ENCODE measurements at places on chromosomes 6 and 20.

DNA sequence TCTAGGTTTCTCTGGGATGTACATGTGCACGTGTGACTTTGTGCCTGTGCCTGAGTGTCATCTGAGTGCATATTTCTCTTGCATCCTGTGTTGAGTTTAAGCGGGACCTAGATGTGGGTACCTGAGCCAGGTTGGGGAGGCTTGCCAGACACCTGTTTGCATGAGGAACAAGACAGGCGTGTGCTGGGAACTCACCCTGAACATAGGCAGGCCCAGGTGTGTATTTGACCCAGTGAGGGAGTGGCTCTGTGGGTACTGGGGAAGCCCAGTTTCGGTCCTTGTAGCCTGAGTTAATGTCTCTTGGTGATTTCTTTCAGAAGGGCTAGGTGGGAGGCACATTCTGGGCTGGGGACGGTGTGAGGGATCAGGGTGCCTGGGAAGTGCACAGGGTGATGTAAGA, 98.6 kb downstream of the TMEM170B start:
- no peak for DNase-seq

DNA sequence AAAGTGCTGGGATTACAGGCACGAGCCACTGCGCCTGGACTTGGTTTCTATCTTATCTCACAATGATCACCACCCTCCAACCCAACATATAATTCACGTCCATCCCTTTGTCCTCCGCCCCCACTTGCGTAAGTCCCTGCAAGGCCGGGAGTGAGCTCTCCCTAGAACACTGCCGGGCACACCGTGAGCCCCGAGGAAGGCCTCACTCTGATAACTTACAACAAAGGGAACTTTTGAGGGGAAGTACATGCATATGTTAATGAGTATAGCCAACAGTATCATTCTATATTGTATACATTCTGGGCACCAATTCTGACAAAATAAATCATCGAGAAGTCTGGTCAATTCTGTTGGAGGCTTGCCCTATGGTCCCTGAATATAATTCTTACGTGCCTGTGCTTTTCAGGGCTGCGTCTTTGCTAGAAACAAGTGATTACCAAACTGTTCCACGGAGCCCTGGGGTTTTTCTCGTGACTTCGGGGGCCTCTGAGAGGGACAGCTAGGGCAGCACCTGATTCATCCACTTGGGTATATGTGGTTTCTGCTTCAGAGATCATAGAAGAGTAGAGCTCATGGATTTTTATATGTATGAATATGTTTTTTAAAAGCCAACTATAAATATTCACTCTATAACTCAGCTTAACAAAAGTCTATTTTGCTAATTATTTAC, 469.8 kb upstream of the AGPAT4 start:
- DNase-seq, result no peak

DNA sequence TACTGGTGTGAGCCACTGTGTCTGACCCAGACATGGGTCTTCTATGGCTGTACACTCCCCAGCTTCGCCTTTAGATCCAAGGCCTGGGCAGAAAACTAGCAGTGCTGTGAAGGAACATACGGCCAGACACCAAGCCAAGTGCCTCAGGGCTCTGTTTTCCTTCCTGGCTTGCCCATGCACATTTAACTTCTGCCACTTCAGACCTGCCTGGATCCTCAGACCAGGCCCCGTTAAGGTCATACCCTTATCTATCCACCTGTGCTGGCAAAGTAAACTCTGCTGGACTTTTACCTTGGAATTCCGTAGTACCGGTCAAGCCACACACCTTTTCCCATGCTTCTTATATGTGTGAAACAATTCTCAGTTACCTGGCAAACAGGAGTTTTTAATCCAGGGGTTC, 644.8 kb downstream of the PTPRT start:
- DNase-seq, result no peak

DNA sequence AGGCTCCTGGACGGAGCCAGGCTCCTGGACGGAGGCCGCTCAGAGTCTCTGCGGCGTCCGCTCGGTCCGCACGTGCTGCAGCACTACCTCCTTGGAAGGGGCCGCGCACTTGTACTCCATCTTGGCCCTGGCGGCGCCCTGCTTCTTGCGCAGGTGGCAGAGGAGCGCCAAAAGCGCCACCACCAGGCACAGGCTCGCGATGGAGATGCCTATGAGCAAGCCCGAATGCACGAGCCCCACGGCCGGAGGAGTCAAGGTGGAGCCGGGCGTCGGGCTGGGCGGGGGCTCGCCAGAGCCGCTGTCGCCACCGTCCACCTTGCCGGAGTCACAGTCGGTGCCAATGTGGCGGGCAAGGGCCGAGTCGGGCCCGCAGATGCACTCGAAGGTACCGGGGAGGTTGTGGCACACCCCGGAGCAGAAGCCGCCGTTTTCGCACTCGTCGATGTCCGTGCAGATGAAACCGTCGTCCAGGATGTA, 1.7 kb downstream of the THBD start:
- DNase-seq, result no peak

GRCh38 chr6:11919771-11920440, 92.2 kb upstream of the HIVEP1 start:
- no peak for DNase-seq

- DNase-seq, result no peak
These were observed 8.4 kb upstream of the NSFL1C start for GRCh38 chr20:1474817-1475603.

- DNase-seq, result no peak
These were observed 42.3 kb downstream of the TBPL1 start for GRCh38 chr6:133995296-133995695.

DNA sequence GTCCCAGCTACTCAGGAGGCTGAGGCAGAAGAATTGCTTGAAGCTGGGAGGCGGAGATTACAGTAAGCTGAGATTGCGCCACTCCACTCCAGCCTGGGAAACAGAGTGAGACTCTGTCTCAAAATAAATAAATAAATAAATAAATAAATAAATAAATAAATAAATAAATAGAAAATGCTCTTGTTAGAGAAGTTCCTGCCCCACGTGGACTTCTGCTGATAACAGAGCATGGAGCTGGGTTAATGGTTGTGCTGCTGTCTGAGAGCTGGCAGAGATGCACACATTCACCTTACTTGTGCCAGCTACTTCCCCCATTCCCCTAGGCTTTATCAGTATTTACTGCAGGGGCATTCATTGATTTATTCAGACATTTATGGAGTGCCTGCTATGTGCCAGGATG, 155.2 kb upstream of the KCNG1 start:
- DNase-seq, result no peak

DNA sequence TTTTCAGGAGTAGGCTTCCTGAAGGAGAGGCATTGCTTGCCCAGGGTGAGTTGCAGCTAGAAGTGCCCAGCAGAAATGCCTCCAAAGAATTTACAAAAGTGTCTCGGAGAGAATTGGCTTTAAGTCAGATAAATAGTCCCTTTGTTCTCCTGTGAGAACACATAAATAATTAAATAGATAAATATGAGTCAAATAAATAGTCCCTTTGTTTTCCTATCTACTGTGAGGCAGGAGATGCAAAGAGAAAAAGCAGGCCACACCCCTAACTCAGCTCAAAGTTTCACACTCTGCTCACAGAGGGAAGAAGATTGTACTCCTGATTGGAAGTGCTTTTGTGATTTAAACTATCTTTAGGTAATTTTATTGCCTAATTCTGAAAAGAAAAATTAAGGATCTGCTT, 180.7 kb upstream of the PRSS16 start:
- DNase-seq, result no peak

DNA sequence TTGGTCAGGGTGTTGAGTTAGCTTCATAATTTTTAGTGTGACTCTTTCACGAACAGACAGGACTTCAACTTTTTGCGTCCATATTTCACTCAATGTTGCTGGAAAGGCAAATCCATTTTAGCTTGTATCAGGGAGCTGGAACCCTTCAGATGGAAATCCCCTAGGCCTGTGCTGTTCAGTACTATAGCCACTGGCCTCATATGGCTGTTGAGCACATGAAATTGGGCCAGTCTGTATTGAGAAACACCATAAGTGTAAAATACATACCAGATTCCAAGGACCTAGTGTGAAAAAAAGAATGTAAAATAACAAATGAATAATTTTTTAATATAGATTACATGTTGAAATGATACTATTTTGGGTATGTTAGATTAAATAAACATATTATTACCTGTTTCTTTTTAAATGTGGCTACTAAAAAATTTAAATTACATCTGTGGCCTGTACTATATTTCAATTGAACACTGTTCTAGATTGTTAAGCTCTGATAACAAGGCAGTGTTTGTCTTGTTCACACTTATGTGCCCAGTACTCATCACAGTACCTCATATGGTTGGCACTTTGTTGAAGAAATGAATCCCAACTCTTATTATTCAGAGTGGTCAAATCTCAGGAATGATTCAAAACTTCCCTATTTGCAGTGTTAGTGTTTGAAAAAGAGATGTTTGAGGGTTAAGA, 34.3 kb downstream of the CTNNBL1 start:
- no peak for DNase-seq

DNA sequence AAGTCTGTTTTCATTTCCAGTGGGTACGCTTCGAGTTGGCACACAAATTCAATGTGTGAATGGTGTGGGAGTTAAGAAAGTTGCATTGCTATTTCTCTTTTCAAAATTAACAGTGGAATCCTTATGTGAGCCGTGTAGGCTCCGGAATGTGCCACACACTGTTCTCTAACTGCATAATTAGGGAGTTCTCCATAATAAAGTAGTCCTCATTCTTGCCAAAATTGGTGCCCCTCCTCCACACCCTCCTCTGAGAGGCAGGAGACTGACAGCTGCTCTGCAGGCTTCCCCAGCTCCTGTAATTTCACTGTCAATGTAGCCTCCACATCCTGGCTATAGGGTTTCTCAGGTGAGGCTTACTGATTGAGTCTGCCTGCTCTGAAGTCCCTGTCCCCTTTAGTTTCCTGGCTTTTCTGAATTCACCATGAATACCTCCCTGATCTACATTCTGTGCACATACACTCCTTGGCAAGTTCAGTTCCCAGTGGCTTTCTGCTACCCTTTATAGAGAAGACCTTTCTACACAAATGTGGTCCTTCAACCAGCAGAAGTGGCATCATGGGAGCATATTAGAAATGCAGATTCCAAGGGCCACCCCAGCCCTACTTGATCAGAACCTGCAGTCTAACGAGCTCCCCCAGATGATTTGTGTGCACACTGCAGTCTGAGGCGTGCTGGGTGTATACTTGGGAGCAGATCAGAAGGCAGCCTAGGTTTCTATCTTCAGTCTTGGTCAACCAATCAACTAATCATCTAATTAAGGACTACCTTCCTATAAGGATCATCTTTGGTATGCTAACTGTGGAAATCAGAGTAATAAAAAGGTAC, 19.9 kb upstream of the CCN6 start:
- DNase-seq, result no peak

DNA sequence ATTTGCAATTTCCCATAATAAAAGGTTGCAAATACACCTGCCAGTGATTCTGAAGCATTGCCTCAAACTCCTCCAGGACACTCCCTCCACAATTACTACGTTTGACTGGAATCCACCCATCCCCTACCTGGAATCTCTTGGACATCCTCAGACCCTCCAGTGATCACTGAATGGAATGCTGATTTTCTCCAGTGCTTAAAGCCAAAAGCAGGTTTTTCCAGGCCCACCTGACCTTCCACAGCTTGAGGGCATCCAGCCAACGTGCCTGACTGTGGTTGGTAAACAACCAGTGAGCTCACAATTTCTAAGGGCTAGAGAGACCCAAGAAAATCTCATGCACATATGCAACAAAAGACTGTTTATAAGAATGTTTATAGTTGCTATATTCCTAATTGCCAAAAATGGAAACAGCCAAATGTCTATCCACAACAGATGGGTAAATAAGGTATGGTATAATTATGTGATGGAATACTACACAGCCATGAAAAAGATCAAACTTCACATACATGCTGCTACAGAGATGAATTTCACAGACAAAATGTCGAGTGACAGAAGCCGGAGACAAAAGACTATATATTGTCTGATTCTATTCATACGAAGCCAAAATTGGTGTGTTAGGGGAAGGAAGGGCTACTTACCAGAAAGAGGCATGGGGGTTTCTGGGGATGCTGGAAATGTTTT, 147.1 kb upstream of the RREB1 start:
- no peak for DNase-seq

Data from GDM1 (cell line).